ENCODE measurements at places on chromosomes 11 and 22.

- DNase-seq = no peak
These were observed at the start of gene TRPM5 for GRCh38 chr11:2443881-2444820. Gene TRPM5 (minus strand): TSS chr11:2444514. CDS start chr11:2423036, 21,478 bp downstream.

DNA sequence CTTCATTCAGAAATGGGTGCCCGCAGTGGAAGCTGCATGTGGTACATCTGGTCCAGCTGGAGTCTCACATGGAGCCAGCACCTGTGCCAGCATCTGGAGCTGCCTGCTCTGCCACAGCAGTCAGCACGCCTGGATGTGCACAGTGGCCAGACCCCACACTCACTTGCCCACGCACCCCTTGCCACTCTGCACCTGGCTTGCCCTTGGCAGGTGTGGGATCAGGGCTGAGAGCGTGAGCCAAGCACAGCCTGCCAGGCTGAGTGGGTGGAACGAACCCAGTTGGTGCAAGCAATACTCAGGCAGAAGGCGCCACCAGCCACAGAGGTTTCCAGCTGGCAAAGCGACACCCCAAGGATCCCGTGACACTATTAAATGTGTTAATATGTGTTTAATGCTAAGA is 95.5 kb upstream of the AMOTL1 start:
- DNase-seq = no peak

DNA sequence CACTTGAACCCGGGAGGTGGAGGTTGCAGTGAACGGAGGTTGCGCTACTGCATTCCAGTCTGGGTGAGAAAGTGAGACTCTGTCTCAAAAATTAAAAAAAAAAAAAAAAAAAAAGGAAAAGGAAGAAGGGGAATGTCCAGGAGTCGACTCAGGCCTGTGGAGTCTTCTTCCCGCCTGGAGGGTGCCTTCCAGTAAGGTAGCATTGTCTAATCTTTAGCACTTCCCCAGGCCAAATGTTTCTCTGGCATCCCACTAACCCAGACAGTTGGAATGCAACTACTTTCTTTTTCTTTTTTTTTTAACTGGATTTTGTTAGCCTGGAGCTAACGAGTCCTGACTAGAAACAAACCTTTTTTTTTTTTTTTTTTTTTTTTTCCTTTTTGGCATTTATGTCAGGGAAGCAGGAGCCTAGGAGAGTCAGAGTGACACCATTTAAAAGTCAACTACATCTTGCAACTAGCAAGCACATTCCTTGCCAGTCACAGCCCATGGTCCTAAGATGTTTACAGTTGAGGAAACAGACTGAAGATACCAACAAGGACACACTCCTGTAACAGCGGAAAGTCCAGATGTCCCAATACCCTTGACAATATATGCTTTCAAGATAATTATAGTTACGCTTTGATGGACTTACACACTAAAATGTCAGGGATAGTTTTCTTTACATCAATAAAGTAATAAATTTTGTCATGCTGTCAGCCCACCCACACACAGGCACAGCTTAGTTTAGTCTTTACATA is 10.6 kb downstream of the PLET1 start:
- no peak for DNase-seq

GRCh38 chr11:65898656-65899355 is 1.4 kb downstream of the FOSL1 start:
- DNase-seq = no peak

DNA sequence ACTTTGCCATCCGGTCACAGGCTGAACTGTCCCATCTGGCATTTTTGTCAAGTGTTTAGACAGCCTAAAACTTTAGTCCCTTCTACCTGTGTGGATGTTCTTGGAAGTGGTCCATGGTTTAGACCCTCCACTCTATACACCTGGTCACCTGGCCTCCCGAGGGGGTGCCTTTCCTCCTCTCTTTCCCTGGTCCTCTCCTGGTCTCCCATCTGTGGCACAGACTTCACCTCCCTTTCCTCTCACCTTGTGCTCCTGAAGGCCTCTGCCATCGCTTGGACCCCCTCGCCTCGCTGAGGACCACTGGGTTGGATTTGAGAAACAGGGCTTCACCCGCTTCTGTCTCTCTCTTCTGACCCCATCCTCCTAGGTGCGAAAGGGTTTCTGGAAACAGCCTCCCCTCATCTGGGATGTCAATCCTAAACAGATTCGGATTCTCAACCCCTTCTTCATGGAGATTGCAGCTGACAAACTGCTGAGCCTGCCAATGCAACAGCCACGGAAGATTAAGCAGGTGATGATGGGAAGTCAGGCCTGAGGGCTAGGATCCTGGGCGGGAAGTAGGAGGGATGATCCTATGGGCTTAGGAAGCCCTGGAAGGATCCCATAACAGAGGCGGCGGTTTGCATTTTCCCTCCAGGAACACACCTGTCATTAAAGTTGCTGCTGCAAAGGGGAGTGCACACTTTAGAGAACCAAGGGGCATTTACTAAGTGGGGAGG is 53.6 kb downstream of the ST3GAL4 start:
- no peak for DNase-seq

GRCh38 chr11:70146895-70147520 is 56.1 kb upstream of the FADD start:
- no peak for DNase-seq

DNA sequence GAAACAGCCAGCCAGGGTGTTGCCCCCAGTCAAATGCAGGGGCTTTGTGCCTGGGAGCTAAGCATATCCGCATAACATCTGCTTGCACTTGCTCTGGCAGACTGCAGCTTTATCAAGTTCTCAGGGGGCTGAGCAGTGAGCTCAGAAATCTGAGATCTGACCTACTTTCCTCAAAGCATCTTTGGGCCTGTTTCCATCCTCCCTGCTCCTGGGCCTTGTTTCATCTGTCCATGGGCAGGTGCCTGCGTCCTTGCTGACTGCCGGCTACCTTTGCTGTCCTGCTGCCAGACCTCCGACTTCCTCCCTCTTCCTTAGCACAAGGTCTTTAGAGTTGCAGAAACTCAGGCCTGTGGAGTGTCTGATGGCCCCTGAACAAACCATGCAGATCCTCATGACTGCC is 131.2 kb upstream of the B3GAT1 start:
- DNase-seq = no peak

DNA sequence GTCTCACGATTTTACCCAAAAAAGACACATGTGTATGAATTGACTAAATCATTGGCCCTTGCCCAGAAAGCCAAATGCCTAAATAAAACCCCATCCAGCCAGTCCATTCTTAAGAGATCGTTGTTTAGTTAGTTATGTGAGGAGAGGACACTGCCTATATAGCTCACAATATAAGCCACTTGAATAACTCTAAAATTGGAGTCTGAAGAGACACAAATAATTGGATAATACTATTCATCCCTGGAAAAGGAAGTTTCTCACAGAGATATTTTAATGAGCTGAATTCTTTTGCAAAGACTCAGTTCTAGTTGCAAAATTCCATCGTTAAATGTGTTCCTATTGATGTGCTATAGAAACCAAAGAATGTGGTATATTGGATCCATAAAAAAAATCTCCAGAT is 176.7 kb downstream of the SOX6 start:
- DNase-seq = no peak

DNA sequence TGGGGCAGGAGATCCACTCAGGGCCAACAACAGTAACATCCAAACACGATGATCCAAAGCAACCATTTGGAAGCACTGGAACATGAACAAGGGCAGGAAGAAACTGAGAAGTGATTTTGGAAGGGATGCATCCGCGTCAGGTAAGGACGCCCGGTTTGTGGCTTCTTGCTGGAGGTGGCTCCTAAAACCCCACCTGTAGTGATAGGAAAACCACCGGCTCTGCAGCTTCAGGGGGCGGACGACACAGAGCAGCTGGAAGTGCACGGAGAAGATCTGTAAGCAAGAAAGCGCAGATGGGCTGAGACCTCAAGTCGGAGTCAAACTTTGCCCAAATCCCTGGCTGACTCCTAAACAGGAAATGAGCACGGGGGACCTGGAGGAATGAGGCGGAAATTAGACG is 1066.1 kb downstream of the BRD1 start:
- DNase-seq = no peak

DNA sequence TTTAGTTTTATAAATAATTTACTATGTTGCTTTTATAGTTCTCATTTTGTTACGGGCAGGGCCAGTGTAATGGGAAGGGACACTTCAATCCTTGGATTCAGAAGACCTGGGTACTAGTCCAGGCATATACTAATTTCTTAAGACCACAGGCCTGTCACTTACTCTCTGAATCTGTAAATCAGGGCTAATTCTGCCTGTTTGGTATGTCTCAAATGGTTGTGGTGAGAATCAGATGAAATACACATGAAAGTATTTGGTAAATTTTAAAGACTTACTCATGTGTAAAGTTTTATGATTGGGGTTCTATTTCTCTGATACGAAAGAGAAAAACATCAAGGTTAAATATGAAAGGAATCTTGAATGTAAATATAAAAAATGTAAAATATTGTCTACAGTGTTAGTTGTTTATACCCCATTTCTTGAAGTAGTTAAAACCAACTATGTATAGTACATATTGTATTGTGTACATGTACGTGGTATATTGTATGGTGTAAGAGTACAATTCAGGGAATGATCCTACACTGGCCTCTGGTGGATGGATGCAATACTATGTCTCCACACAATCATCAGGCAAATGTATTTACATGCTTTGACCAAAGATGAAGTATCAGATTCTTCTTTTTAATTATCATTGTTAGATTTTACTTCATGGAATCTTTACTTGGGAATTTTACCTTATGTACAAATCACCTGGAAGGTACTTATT is 24.5 kb upstream of the RAG2 start:
- no peak for DNase-seq

- no peak for DNase-seq
These were observed 42.2 kb downstream of the AHNAK start for GRCh38 chr11:62504158-62504973.
